ENCODE measurements at places on chromosomes 12 and 14.

DNA sequence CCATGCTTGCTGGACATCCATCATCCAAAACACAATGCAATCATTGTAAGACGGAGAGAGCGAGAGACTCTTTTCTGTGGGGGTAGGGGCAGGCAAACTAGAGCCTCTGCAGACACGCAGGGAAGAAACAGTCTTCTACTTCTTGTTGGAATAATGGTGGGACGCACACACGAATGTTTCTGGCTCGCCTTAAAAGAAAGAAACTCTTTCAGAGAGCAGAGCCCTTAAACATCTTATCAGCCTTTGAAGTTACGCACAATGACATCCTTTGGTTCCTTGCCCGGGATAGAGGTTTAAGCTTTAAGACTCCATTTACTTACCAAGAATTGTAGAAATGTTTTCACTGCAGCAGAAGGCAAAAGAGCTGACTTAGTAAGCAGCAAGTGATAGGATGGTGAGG, 133.8 kb upstream of the FOXN3 start:
- no peak for DNase-seq

- DNase-seq, result no peak
Observed at GRCh38 chr12:117797202-117797601, 171.6 kb downstream of the KSR2 start.

- DNase-seq, result peak; percentile 76
Observed at GRCh38 chr12:121872546-121873215, 14.0 kb upstream of the HPD start.

- DNase-seq, result no peak
Observed at GRCh38 chr14:56505361-56505760, 74.2 kb upstream of the TMEM260 start.

- DNase-seq, result peak; percentile 62
Observed at GRCh38 chr12:16347391-16348298, at the start of gene MGST1. Gene MGST1, plus strand, starts transcription at chr12:16347645. Its CDS starts 6,608 bp downstream, at chr12:16354253.

- no peak for DNase-seq
Observed at GRCh38 chr12:83801972-83802371, 1110.6 kb downstream of the SLC6A15 start.

DNA sequence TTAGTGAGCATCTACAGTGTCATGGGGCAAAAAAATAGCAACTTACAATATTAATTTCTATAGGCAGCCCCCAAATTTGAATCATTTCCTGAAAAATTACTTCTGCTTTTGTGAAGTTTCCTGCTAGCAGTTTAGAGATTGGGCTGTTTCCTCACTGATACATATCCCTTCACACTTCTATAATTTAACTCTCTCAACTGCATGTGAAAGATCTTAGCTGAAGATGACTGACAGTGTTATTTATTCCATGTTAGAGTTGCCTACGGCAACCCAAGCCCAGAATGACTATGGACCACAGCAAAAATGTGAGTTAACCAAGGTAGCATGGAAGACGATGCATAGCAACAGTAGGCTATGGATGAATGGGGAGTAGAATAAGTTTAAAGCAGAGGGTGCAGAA, at the start of gene KLRG1:
TSS of gene KLRG1 (plus strand) at position 134 of the 400 bp plus-strand sequence. CDS start at position 224, 90 bp downstream.
- DNase-seq, result no peak

DNA sequence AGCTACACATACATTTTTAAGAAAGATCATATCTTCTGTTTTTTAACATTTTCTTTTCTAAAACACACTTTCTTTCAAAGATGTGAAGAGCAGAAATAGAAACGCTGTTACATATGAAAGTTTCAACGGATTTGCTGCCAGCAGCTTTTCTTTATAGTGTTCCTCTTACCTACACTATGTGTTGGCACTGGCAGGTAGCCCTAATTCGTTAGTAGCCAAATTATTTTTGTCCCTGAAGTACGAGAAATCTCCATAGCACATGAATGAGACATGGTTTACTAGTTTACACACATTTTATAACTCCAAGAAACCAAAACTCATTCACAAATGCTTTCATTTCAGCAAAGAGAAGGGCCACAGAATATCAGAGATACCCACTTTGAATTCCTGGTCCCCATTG, 6.6 kb downstream of the SOX5 start:
- DNase-seq, result no peak

DNA sequence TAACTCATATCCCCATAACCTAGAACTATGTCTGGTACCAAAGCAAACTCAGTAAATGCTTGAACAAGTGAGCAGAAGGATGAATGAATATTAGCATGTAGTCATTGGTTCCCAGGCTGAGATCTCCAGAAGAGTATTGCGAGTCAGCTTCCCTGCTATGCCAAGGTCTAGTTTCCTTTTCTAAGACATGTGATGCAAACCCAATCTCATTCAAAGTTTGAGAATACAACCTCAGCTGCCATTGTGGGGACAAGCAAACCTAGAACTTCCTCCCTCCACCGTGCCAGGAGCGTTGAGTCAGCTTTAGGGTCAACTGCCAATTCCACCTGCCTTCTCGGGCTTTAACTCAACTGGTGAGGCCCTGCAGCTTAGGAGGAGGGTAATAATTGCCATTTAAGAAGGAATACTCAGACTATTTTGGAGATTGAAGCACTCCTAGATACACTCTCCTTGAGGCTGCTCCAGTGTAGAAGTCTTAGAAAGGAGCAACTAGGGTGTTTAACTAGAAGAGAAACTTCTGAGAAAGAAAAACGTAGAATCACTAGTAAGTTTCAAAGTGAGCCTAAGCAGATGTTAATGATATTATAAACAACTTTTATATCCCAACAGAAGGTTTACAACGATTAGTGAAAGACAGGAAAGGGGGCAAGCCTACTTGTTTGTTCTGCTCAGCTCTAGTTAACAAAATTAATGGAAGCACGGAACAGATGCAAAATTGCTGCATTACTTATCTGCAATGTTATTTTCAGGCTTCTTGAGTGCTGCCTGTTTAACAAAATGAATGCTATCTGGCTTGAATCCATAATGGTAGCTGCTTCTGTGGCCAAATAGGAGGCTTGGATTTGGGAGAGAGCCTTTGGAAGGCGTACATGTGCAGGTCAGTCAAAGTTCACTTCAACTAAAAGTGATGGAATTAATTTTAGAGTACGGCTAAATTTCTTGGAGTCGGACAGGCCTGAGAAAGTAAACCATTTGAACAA, 96.9 kb downstream of the HELB start:
- DNase-seq, result no peak

DNA sequence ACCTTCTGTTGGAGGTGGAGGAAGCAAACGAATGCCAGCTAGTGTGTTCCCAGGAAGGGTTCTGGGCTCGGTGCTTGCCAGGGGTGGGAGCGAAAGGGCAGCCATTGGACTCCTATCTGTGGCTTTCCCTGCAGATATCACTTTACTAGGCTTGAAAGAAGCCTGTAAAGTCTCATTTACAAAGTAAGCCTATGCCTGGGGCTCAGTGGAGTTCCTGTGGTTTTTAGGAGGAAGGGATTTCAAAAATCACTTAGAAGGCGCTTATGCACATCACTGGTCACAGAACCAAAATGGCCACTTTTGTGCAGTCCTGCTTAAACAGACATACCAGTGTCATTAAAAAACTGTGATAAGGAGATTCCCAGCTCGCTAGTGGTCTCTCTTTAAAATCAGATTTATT, 22.7 kb downstream of the CLMN start:
- DNase-seq, result no peak

DNA sequence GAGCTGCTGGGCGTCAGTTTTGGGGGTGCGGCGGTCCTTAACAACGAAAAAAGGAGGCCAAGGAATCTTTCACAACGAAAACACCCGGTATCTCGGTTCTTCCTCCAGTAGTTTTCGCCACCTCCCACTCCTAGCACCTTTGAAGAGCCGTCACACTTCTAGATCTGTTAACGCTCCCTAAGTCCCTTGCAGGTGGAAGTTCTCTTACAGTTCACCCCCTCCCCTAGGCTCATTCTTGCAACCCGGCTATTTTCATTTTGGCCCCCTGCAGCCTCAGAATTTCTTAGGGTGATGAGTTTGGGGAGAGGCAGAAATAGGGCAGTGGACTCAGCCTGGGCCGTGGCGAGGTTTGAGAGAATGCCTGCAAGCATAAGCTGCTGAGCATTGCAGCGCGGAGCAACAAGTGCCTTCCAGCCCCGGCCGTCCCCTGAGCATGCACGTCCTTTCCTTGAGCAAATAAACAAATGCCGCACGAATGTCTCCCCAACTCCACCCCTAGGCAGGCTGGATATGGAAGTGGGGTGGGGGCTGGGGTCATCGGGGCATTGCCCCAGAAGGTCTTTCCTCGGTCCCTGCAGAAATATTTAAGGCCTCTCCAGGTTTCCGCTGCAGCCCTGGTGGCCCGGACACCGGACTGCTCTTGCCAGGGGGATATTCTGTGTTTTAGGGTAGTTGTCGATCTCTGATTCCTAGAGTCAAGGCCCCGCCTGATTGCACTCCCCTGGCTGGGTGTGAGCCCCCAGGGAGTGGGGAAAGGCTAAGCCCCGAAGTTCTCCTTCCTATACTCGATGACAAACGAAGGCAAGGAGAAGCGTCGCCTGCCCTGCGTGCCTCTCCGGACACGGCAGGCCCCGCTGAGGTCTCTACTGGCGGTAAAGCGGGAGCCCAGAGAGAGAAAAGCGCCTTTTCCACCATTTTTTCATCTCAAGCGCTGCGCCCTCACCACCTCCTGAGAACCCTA, 1.6 kb downstream of the RFX4 start:
- no peak for DNase-seq

- DNase-seq, result no peak
Observed at GRCh38 chr12:1584326-1584725, 10.1 kb downstream of the FBXL14 start.

DNA sequence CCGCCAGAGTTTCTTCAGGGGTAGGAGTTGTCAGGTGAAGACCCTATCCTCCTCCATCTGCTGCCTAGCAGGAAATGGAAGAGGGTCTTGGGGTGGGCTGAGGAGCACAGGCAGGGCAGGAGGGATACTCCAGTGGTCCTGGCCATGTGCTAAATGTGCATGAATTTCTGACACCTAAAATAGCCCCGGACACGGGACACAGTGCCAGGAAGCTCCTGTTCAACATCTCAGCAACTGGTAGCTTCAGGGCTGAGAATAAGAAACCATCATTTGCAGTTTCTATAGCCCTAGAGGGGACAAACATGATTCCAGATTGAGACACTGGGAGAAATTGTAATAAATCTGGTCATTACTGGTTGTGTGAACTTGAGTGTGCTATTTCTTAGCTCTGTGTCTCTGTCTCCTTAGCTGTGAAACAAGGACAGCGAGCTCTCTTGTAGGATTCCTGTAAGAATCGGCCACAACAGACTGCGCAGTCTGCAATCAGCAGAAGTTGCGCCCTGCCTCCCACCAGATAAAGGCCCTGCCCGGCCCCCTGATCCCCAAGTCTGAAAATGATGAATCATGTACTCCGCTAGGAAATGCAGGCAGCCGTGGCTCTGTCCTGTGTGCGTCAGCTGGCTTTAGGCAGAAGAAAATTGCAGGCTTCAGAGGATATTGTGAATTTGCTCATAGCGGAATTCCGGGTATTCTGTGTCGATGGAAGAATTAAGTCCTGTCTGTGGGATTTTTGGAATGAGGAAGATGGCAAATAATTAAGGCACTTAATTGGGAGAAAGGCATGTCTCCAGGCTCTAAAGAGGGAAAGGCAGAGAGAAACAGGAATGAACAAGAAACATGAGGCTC, 35.2 kb upstream of the MEG3 start:
- DNase-seq, result peak; percentile 61

GRCh38 chr12:107533218-107533617, 152.4 kb upstream of the PWP1 start:
- DNase-seq, result no peak

GRCh38 chr12:66065150-66065549, 65.4 kb downstream of the LLPH start:
- no peak for DNase-seq

DNA sequence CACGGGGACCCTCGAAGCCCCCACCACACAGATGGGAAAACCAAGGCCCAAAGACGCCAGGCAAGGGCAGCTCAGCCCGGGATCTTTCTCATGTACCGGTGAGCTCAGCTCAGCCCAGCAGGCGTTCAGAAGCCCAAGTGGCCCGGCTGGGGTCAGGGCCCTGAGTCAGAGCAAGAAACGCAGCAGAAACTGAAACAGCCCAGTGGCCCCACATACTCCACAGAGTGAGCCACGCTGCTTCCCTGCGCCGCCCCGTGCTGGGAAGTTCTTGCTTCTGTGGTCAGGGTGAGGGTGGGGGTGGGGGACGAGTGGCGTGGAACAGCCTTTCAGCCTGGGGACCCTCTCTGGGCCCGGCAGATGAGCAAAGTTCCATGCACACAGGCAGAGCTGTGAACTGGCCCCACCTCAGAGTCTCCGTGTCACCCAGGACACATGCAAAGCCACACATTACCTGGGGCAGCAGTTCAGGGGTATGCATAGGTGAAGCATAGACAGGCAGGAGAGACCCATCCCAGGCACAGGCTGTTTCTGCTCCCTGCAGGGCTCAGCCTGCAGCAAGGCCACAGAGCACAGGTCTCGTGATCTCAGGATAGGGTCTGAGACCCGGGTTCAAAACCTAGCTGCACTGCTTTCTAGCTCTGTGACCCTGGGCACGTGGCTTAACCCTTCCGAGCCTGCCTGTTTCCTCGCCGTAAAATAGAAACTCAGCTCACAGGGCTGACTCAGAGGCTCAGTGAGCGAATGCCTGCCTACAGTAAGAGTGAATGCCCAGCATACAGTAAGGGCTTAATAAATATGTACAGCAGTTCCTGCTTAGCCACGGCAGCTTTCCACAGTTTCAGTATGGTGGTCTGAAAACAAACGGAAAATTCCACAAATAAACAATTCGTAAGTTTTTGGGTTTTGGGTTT, 21.6 kb downstream of the NCOR2 start:
- no peak for DNase-seq

GRCh38 chr14:66543996-66544395, 36.0 kb downstream of the GPHN start:
- no peak for DNase-seq

DNA sequence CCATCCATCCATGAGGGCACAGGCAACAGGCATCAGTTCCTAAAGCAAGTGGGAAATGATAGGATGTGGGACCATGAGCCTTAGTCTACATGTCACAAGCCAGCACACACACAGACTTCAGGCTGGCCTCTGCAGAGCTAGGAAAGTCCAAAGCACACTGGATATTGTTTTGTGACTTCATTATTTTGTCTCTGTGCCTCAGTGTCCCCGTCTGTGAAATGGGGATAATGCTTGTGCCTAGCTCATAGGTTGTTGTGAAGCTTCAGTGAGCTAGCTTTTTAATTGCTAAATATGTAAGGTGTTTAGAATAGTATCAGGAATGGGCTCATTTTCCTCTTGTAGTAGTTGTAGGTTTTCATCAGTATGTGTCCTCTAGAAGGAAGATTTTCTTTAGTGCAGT, 27.0 kb upstream of the PLEK2 start:
- DNase-seq, result no peak

DNA sequence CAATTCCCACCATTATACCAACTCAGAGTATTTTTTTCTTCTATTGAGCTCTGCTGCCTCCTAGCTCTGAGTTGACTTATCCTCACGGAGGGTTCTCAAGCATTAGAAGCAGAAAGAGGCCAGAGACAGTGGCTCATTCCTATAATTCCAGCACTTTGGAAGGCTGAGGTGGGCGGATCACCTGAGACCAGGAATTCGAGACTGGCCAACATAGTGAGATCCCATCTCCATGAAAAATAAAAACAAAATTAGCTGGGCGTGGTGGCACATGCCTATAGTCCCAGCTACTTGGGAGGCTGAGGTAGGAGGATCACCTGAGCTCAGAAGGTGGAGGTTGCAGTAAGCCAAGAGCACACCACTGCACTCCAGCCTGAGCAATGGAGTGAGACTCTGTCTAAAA, 21.0 kb downstream of the HPD start:
- no peak for DNase-seq

GRCh38 chr12:31568498-31568897, 22.4 kb downstream of the DENND5B start:
- DNase-seq, result no peak

- no peak for DNase-seq
Observed at GRCh38 chr12:57145460-57146059, 1.9 kb downstream of the LRP1-AS start.

- peak; percentile 49 for DNase-seq
Observed at GRCh38 chr12:116687888-116688287, 50.0 kb downstream of the SPRING1 start.
